ENCODE measurements at places on chromosomes 1 and 21.
A peak's percentile ranks its signal among the peaks of the same experiment; 100 is the strongest.

DNA sequence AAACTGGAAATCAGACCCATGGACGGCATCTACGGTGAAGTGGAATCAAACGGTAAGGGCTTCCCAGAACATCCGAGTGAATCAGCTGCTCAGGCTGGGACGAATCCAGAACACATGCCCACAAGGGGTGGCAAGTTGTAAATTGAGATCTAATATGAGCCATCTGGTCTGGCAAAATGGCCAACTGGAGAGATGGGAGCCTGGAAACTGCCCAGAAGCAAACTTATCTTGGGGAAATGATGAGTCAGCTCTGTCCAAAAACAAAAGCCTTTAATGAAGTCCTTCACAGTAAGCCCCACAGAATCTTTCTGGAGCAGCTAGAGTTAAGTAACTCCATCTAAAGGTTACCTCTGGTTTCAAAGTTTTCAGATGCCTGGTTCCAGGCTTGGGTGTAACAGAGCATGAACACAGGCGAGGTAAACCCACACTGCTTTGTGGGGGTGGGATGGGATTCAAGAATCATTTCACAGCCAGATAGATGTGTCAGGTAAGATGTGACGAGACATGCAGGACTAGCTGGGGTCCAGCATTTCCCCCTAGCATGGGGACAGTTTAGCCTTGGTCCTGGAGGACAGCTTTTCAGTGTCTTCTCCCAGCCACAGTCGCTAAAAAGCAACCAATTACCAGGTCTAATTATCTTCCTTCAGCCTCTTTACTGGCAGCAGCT lies 10.5 kb upstream of the SRP9 start:
- no peak for DNase-seq

- no peak for DNase-seq
These were observed 28.5 kb upstream of the C1orf198 start for GRCh38 chr1:230896779-230897178.

- DNase-seq: no peak
These were observed 37.8 kb downstream of the LPAR3 start for GRCh38 chr1:84855168-84855567.

- DNase-seq: no peak
These were observed 167.3 kb downstream of the ZZZ3 start for GRCh38 chr1:77514921-77515776.

GRCh38 chr1:8976338-8976737 lies 30.7 kb downstream of the CA6 start:
- no peak for DNase-seq

GRCh38 chr21:43691801-43692200 lies 27.1 kb upstream of the PDXK start:
- no peak for DNase-seq

DNA sequence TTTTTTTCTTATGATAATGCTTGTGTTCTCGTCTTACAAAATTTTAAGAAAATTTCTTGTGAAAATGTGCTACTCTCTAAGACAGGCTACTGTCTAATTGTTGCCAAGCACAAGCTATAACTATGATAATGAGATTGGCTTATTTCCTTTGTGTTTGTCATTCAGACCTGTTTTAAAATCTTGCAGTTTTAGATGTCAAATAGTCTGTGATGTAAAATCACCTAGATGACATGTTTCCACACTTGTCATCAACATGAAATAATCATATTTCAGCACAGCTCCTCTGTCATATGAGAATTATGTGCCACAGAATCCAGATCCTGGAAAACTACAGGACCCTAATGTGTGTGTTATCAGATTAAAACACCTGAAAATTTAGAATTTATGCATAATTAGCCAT lies 539.7 kb downstream of the USP25 start:
- no peak for DNase-seq

- DNase-seq: no peak
These were observed 135.5 kb downstream of the TNFSF18 start for GRCh38 chr1:172915271-172915670.

GRCh38 chr21:42662430-42663199 lies 9.2 kb downstream of the PDE9A start:
- no peak for DNase-seq

DNA sequence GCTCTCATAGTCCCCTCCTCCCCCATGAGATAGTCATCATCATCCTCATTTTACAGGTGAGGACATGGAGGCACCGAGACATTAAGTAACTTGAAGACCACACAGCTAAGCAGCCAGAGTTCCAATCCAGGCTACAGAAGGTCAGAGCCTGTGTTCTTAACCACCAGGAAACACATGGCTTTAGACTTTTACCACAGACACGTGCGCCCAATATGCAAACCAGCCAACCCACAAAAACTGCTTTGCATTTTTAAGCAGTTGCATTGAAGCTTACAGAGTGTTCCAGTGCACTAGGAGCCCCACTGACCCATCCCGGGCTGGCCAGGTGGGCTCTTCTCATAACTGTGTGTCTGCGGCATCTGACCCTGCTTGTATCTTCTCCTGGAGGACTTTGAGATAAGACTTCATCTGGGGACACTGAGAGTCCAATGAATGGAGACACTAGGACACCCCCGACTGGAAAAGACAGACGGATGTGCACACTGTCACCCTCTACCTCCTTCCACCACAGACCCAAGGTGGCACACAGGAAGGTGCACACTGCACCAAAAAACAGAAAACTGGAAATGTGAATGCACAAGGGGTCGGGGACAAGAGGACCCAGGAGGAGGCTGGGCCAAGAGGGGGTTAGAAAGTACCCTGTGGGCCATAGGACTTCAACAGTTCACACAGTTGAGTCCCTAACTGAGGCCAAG lies 56.4 kb downstream of the ETS2 start:
- no peak for DNase-seq

GRCh38 chr1:200739702-200740570 lies 1.2 kb downstream of the CAMSAP2 start:
- DNase-seq: no peak

DNA sequence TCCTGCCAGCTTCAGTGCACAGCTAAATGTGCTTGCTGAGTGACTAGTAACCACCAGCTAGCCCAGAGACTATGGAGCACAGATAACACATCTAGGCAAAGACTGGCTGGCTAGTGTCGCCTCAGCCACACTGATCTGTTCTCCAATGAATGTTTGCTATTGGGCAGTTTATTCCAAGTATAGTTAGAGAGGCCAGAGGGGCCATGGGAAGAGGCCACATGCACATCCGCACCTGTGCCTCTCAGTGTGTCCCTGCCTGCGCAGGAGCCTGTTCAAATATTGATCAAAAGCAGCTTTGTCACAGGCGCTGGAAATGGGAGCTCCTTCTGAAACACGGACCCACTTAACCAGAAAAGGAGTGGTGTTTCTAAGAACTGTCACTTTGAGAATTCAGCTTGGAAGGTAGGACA lies 51.3 kb upstream of the ATP1A1 start:
- no peak for DNase-seq

DNA sequence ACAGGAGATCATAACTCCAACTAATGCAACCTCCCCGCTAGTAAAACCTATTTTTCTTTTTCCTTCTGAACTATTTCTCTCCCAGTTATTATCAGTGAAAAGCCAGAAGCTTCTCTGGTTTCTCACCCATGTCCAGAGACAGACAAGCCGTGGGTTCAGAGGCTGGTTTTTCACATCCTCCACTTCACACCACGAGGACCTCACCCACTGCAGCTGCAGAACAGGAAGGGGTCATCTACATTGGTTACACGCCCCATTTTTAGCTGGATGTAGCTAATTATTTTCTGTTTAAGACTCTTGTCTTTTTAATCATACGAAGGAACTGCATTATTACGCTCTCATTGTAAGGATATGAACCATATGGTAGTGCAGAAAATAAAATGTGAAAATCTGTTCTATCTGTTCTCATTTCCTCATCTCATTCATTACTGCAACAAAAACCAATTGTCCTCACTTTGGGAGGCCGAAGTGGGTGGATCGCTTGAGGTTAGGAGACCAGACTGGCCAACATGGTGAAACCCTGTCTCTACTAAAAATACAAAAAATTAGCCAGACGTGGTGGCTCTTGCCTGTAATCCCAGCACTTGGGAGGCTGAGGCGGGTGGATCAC lies 39.1 kb upstream of the CLDN14 start:
- DNase-seq: no peak

- no peak for DNase-seq
These were observed 18.9 kb upstream of the TUT4 start for GRCh38 chr1:52571783-52572182.

- DNase-seq: no peak
These were observed 853.4 kb downstream of the KCNT2 start for GRCh38 chr1:195754874-195755273.

GRCh38 chr1:36481091-36481490 lies 1.6 kb downstream of the CSF3R start:
- DNase-seq: no peak

DNA sequence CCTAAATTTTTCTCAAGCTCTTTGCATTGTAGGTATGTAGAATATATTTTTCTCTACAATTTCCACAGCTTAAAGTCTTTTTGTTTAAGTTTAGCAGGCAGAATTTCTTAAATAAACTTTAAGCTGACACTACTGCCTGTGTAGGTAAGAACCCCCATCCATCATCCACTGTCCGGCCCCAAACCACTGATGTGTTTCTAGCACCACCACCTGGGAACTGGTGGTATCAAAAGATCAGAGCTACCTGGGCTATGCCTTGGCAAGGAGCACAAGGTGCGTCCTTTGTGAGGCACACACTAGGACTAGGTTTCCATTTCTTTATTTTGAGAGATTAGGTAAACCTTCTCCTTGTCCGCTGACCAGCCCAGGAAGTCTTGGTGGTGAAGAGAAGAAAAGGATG lies 10.5 kb upstream of the LELP1 start:
- peak; percentile 3 for DNase-seq

GRCh38 chr1:245551536-245551935 lies 396.8 kb downstream of the KIF26B start:
- no peak for DNase-seq

- DNase-seq: peak; percentile 37
These were observed 300.0 kb upstream of the VAMP3 start for GRCh38 chr1:7470904-7471638.

DNA sequence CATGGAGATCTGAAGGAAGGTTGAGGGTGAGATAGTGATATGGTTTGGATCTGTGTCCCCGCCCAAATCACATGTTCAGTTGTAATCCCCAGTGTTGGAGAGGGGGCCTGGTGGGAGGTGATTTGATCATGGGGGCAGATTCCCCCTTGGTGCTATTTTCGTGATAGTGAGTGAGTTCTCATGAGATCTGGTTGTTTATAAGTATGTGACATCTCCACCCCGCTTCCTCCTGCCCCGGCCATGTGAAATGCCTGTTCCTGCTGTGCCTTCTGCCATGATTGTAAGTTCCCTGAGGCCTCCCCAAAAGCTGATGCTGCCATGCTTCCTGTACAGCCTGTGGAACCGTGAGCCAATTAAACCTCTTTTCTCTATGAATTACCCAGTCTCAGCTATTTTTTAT lies 451.9 kb upstream of the VAMP3 start:
- no peak for DNase-seq

GRCh38 chr1:29914936-29915335 lies 678.6 kb downstream of the PTPRU start:
- no peak for DNase-seq

DNA sequence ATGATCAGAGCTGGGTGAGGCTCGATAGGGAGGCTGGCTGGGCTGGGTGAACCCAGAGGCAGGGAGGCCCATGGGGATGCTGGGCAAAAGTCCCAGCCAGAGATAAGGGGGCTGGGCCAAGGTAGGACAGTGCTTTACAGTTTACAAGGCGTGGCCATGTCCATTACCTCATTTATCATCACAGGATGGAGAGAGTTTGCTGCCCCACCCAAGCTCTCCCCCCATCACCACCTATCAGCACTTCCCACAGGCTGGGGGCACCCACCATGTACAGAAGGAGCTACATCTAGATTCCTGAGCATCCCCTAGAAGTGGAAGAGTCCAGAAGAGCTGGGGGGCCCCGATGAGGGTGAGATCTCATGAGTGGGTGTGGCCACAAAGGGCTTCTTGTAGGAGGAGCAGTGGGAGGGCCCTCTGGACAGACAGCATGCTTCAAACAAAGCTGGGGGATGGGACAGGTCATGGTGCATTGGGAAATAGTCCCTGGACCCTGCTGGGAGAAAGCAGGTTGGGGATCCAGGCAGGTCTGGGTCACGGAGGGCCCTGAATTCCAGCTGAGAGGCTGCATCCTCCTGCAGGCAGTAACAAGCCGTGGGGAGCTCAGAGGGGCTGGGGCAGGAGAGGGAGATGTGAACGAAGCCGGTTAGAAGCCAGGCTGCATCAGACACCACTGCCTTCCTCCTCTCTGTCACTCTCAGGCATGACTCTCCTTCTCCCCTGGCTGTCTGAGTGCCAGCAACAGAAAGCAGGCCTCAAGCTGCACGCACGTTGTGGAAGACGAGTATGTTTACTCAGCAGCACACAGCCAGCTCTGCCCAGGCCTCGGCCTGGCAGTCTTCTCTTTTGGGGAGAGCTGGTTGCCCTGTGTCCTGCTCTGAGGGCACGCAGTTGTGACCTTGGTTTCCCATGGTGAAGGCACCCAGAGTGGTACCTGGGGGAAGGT lies 202.3 kb downstream of the HIVEP3 start:
- DNase-seq: no peak

- no peak for DNase-seq
These were observed 322.9 kb downstream of the BARHL2 start for GRCh38 chr1:90394247-90394646.

GRCh38 chr1:41743366-41743765 lies 175.4 kb downstream of the HIVEP3 start:
- no peak for DNase-seq

- no peak for DNase-seq
These were observed 5.5 kb downstream of the C1QTNF12 start for GRCh38 chr1:1240822-1241587.

- no peak for DNase-seq
These were observed 107.3 kb upstream of the RUNX3 start for GRCh38 chr1:25037174-25038074.

GRCh38 chr1:228321435-228321834 lies 85.2 kb downstream of the TRIM11 start:
- DNase-seq: no peak

DNA sequence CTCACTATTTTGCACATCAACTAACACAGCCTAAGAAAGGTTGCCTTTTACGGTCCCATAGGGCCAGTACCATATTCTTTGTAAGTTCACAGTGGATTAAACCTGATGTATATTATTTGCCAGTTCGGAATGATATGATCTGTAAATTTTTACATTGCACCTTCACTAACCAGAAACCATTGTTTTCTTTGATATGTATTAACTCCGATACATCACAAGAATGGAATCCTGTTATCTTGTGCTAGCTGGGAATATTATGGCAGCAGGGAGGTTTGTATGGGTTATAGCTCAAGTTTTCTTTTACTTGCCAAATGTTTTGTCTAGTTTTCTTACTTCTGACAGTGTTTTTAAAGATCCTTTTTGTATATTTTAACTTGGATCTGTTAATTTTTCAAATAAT lies 51.4 kb upstream of the S1PR1 start:
- DNase-seq: no peak

- no peak for DNase-seq
These were observed 892.6 kb downstream of the MRPL39 start for GRCh38 chr21:24714646-24715200.

GRCh38 chr1:45385302-45385701 lies 45.1 kb upstream of the MUTYH start:
- no peak for DNase-seq

GRCh38 chr1:28592321-28593071 lies 431 bp downstream of the RAB42 start:
- no peak for DNase-seq

GRCh38 chr1:113990530-113990929 lies 11.3 kb downstream of the OLFML3 start:
- DNase-seq: no peak

GRCh38 chr1:27037518-27037917 lies 24.9 kb upstream of the TENT5B start:
- no peak for DNase-seq

- DNase-seq: no peak
These were observed 5.0 kb downstream of the MTR start for GRCh38 chr1:236800002-236800620.

- DNase-seq: no peak
These were observed 116.6 kb upstream of the FOXD3 start for GRCh38 chr1:63205776-63206175.
